ENCODE measurements at places on chromosomes 2 and 18.

DNA sequence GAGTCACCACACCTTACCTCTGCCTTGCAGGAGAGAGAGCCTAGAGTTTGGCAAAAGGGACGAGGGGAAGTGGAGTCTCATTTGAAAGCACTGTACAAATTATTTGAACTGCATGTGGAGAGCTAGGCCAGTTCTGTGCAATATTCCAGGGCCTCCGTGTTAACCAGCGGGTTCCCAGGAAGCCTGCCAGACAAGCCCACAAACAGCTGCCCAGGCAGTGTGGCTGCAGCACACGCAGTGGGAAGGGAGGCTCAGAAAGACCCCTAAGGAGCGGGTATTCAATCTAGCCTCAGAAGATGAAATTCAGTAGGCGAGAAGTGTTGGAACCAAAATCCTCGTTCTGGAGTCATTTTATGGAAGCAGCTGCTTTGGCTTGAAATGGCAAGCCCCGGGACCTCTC, 30.7 kb downstream of the CNGA3 start:
- DNase-seq: no peak

GRCh38 chr2:25618676-25619075, 54.7 kb downstream of the DTNB start:
- peak; percentile 81 for DNase-seq

DNA sequence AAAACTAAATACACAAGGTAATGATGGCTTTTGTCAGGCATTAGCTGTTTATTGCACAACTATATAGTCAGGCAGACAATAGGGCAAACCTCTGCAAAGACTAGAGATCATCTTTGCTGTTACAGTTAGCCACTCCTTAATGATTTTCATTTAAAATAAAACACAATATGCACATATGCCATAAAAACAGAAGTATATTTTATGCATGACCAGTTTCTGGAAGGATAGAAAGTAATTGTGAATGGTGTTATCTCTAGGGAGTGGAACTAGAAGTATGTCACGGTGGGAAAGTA, 102.0 kb downstream of the CHN1 start:
- DNase-seq: no peak

GRCh38 chr2:207012461-207012860, 73.1 kb downstream of the CPO start:
- DNase-seq: peak; percentile 28

DNA sequence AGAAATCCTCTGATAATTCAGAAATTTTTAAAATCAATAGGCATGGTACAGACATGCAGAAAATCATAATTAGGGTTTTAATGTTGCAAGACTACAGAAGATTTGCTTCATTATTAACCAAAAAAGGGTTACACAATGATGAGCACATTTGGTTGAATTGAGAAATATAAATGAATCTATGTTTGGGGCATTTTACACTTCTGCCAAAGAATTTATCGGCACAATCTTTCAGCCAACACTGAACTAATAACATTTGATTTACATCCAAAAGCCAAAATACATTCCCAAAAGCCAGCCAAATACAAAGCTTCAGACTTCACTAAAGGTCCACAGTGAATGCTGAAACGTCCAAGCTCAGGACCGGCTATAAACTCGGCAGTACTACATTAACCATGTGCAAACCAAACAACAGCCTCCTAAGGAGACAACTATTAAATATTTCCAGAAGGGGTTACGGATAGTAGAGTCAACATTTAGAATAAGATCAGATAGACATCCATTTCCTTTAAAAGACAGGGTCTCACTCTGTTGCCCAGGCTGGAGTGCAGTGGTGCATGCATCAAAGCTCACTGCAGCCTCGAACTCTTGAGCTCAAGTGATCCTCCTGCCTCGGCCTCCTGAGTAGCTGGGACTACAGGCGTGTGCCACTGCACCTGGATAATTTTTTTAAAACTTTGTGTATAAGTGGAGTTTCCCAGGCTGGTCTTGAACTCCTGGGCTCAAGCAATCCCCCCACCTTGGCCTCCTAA, 29.4 kb downstream of the SPRED2 start:
- DNase-seq: no peak

GRCh38 chr2:60794271-60794863, 38.3 kb downstream of the PAPOLG start:
- DNase-seq: peak; percentile 36

DNA sequence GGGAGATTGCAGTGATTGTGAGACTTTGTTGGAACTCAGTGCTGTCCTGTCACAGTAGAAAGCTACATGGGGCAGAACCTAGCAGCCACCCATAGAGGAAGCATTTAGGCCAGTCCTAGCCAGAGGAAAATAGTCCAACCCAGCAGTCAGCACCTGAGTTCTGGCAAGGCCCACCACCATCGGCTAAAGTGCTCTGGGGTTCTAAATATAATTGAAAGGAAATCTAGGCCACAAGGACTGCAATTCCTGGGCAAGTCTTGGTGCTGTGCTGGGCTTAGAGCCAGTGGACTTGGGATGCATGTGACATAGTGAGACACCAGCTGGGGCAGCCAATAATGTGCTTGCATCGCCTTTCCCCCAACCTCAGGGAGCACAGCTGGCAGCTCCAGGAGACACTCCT, 28.9 kb upstream of the ACTR2 start:
- no peak for DNase-seq

DNA sequence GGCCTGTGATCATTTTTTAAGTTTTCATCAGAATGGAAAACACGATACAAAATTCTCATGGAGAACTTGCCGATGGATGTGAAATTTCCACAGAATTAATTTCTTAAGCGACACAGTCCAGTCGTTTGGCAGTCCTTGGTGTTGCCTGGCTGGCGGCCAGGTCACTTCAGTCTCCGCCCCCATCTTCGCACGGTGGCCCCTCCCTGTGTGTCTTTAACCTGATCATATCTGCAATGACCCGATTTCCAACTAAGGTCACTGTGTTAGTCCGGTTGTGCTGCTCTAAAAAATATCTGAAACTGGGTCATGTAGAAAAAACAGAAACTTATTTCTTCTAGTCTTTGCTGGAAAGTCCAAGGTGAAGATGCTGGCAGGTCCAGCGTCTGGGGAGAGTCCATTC, 44.5 kb upstream of the COPS8 start:
- no peak for DNase-seq

DNA sequence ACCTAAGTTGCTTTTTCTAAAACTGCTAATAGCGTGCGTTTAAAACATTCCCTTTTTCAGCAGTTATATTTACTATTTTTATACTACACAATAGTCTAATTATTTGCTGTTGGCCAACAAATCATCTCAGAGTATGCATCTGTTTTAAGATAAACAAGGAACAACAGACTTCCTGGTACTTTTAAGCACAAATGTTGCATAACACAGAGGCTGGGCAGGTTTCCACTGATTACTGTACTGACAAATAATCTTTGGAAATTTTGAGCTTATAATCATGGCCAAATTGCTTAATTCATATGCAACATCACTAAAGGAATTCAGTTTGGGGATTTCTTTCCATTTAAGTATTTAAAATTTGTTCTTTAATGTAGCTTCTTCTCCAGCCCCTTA, 737.4 kb upstream of the SALL3 start:
- no peak for DNase-seq

DNA sequence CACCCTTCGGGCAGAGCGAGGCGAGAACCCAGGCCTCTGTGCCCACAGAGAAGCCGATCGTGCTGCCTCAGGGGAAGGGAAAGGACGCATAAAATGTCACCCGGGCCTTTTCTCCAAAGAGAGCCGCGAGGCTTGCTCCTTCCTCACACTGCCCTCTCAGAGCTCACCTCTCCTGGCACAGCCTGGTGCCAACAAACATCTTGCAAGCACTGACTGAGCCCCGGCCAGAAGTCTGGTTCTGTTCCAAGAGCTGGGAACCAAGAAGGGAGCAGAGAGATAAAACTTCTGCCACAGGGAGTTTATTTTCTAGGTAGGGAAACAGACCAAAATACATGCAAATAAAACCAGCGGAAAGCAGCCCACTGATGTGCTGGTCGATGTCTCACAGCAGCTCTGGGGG, 13.6 kb upstream of the ADI1 start:
- DNase-seq: no peak

GRCh38 chr2:170361090-170361936, 183.4 kb downstream of the MYO3B start:
- peak; percentile 36 for DNase-seq

- no peak for DNase-seq
These were observed 93.6 kb downstream of the HDAC4 start for GRCh38 chr2:239307221-239307569.

DNA sequence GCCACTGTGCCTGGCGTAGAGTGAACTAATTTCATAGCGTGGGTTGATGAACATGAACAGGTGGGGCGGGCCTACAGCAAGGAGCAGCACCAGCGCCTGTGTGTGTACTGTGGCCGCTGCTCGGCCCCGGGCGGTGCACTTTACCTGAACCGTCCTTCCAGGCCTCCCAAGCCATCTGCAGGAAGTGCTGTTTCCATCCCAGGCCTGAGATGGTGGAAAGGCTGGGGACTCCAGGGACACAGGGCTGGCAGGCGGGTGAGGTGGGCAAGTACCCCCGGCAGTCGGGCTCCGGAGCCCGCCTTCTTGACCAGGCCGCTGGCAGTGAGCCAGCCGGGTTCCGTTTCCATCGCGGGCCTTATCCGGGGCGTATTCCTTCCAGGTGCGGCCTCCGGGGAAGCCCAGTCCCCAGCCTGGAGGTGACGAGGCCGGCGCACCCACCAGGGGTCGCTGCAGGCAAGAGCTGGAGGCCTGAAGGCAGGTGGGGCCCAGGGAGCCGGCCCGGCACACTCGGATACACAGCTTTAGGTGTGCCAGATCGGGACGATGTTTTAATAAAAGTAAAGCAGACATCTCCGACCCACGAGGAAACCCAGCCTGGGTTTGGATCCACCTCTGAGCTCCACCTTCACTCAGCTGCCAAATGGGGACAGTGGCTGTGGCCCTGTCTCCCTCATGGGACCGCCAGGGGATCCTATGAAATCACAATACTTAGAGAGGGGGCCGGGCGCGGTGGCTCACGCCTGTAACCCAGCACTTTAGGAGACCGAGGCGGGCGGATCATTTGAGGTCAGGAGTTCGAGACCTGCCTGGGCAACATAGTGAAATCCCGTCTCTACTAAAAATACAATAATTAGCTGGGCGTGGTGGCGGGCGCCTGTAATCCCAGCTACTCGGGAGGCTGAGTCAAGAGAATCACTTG, 22.7 kb upstream of the PDIA6 start:
- peak; percentile 65 for DNase-seq

DNA sequence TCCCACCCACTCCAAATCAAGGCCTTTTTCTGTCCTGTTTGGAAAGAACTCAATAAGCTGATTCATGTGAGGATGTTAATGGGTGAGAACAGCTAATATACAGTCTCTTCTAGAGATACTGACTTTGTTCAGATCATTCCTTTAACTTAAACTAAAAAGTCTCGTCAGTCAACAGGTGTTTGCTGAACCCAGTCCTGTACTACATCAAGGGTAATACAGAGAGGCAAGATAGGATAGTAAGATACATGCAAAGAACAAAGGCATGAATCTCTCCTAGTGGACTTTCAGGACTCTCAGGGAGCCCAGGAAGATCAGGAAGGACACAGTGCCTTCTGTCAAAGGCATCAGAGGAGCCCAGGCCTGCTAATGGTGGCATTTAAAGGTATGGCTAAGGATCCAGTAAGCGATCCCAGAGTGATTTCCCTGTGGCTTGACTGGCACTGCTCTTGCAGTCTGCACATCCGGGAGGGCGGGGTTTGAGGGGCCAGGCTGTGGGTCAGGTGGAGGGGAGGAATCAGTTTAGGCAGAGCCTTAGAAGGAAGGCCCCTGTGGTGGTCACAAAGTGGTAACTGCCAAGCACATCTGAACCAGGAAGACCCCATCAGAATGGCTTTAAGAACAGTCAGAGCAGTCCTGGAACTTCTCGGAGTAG, 54.0 kb downstream of the EPAS1 start:
- DNase-seq: no peak

Measured in RWPE1 (cell line).